H7 (cell line): ENCODE measurements at places on chromosomes 7 and 10. TPM values are rescaled to one million over a fixed set of nuclear protein-coding genes. Genes with fewer than 3 reads are reported as not detected.
A peak's percentile ranks its signal among the peaks of the same experiment; 100 is the strongest.

- DNase-seq = no peak
Observed at GRCh38 chr10:125802131-125802530, 20.9 kb downstream of the UROS start.

GRCh38 chr7:159098424-159098786, 46.3 kb downstream of the VIPR2 start:
- DNase-seq = peak; percentile 44

DNA sequence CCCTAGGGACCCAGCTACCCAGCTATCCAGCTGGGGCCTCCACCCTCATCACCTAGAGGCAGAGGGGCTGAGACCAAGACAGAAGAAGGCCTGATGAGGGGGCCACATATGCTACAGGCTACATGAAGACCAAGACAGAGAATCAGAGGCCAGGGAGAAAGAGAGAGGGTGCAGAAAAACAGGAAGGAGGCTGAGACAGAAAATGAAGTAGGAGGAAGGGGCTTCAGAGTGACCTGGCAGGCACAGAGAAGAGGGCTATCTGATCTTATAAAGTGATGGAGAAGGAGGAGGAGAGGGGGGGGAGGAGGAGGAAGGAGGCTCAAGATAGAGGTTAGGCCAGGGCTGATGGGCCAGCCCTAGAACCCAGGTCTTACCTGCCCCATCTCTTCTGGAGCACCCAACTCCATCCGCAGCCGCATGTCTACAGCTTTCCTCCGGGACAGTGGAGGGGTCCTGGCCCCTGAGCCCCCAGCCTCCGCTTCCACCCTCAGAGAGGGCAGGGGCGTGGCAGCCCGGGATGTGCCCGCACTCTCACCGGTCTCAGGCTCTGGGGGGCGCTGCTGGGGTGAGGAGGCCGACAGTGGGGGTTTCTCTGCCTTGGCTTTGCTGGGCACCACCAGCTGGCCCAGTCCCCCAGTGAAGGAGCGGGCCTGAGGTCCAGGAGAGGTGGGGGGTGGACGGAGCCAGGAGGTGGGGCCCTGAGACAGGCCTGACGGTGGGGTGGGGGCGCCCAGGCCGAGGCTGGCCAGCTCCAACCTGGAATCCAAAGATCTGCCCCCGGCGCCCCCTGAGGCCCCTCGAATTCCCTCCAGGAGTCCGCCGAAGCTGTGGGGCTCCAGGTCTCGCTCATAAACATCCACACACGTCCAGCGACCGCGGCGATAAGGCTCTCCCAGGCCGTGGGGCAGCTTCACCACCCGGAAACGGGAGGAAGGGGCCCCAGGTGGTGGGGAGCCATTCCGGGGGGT, 1.8 kb downstream of the TSC22D4 start:
- DNase-seq = peak; percentile 86

OR2A5 gene
- not detected in 2 replicates for total RNA-seq

- peak; percentile 32 for DNase-seq
Observed at GRCh38 chr7:69625238-69625637, 27.0 kb downstream of the AUTS2 start.

- DNase-seq = no peak
Observed at GRCh38 chr10:71299071-71299785, 19.8 kb upstream of the SLC29A3 start.

GRCh38 chr7:4713183-4713784, 31.2 kb downstream of the FOXK1 start:
- DNase-seq = peak; percentile 68

- DNase-seq = no peak
Observed at GRCh38 chr7:68180761-68181160, 1184.1 kb downstream of the TYW1 start.

PTN gene
- 15.0 and 17.3 TPM in 2 replicates for total RNA-seq

RARRES2 gene
- total RNA-seq = 198 and 223 TPM in 2 replicates

- DNase-seq = no peak
Observed at GRCh38 chr10:48404646-48405045, 98.2 kb downstream of the MAPK8 start.

ZNF92 gene
- total RNA-seq = 17.7 and 34.1 TPM in 2 replicates

DNA sequence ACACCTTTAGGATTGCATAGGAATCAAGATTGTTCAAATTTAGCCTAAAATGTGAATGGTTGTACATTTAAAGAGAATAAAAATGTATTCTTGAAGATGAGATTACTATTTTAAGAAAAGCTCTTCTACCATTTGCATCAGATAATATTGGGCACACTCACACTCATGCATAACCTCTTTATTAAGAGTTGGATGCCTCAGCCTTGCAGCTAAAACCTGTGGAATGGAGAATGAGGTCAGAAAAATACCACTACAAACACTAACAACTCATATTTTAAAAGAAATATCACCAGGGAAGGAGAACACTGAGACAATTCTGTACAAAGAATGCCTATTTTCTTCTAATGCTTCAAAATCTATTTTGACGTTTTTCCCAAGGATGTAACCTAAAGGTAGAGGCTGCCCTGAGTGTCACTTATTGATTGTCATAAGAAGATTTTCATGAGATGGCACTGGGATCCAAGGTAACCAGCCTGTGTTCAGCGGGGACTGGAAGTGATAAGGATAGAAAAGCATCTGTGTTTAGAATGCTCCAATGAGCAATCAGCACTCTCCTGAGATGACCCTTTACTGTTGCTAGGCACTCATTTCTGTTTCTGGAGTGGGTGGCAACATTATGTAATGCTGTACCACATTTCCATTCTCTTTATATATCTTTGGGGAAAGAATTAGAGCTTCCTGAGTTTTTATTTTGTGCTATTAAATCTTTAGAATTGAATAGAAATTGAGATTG, 26.6 kb downstream of the REEP3 start:
- DNase-seq = no peak

- peak; percentile 75 for DNase-seq
Observed at GRCh38 chr10:44362866-44363711, 21.8 kb downstream of the CXCL12 start.
